ENCODE measurements at places on chromosomes 1 and 21.

DNA sequence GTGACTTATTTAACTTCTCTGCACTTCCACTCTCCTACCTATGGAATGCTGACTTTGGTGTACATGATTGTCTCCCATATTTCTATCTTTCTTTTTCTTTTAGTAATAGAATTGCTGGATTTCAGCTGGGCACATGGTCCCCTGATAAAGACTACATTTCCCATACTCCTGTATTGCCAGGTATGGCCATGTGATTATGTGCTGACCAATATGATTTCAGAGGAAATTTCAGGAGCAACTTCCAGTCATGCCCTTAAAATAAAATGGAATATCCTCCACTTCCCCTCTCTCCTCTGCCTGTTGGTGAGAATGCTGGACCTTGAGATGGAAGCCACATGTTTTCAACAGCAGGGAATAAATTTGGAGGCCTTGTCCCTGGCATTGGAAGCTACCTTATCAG lies 130.7 kb upstream of the IGSF21 start:
- DNase-seq: no peak

DNA sequence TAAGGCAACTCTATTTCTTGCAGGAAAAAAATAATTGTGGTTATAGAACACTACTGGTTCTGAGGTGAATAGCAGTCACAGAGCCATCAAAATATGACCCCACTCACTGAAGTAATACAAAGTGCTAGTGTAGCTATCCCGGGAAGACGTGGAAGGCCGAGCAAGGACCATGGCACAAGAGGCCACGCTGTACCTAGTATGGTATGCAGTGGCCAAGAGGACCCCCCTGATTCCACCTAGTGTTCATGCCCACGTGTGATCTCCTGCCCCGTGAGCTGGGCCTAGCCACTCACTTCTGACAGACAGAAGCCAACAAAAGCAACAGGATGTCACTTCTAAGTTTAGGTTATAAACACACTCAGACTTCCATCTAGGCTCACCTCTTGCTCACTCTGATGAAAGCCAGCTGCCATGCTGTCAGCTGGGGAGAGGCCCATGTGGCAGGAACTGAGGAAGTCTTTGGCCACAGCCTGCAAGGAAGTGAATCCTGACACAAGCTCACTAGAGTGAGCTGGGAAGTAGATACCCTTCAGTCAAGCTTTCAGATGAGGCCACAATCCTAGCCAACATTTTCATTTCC lies 21.7 kb upstream of the LSS start:
- DNase-seq: no peak

- DNase-seq: no peak
These were observed 61.5 kb downstream of the ABL2 start for GRCh38 chr1:179167955-179168354.

DNA sequence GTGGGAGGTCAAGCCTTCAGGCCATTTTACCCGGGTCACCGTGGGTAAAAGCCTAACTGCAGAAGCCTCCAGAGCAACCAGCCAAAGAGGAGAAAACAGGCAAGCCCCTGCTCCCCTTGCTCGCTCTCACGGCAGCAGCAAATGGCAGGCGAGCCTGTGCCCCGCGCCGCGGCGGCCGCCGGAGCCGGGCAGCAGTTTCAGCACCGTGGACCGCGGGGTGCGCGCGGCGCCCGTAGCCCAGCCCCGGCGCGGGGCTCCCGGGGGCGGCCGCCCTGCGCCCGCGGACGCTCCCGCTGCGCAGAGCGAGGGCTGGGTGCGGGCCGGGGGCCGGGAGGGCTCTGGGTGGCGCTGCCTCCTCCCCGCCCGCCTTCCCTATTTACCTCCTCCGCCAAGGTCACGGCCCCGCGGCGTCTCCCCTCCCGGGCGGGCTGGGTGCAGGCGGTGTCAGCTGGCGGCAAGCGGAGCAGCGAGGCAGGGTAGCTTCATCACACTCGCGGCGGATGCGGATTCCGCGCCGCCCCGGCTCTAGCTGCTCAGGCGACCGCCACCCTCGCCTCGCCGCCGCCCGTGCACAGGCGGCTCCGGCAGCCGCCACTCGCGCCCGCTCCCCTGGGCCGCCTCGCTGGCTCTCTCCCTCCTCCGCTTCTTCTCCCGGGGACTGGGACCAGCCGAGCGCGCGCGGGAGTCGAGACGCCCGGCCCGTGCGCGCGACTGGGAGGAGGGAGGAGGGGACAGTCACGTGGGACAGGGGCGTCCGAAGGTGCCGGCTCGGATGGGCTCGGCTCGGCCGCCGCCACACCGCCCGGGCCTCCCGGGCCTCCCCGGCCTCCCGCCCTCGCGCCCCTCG lies at the start of gene RGS7:
Gene RGS7, minus strand, starts transcription at position 687 of the 847 bp plus-strand sequence.
- peak; percentile 61 for DNase-seq

GRCh38 chr1:212121779-212122178 lies 86.2 kb downstream of the DTL start:
- DNase-seq: no peak

GRCh38 chr1:78833491-78833890 lies 173.0 kb downstream of the ADGRL4 start:
- no peak for DNase-seq

DNA sequence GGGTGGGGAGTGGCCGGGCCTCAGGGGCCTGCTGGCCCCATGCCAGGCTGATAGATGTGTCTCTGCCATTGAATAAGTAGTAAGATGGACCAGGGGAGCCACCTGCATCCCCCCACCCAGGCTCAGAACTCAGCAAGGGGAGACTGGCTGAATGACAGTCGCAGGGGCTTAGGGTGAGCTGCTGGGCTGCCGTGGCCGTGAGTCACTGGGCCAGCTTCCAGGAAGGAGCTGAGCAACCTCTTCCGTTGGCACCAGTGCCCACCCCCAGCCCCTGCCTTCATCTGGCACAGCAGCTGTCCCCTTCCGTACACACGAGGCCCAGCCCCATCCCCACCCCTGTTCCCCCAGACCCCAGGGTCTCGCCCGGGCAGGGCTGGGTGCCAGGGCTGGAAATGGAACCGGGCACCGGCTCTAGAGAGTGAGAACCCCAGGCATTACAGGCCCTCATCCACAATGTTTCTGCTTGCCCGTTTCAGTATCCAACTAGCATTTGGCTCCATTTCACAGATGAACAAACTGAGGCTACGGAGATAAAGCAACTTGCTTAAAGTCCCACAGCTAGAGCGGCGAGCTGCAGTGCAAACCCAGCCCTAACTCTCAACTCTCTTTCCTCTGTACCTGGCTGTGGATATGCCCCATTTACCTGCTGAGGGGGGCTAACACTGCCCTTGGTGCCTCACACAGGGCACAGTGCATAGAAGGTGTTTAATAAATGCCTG lies 10.2 kb downstream of the WNT4 start:
- no peak for DNase-seq

DNA sequence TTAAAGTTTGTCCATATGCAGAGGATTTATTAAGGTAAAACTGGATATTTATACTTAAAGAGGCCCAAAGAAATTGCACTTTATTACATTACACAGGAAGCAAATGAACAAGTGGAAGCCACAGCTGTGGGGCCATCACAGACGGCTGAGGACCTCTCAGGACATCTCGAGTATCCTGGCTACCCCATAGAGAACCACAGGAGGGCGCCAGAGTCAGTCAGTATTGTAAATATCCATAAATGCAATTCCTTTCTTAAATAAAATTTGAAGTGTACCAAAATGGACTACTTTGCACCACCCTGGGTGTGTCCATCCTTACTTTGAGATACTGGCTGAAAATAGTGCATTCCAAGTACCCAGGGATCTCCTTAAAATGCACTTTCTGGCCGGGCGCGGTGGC lies 257.2 kb downstream of the MRPL39 start:
- no peak for DNase-seq

DNA sequence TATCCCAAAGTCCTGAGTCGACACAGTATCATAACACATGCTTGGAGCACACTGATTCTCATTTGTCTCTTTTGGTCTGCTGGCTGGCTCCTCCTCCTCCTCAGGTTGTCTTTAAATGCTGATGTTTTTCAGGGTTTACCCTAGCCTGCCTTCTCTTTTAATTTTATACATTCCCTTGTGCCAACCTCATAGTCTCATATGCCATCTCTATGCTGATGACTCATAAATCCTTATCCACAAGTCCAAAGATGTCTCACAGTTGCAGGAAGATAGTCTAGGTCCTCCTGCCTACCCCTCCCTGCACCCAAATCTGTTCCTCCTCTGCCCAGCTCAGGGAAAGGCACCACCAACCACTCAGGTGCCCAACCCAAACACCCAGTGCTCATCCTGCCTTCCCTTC lies 108.3 kb downstream of the SIPA1L2 start:
- DNase-seq: no peak

GRCh38 chr1:202397256-202397655 lies 48.8 kb downstream of the PPP1R12B start:
- no peak for DNase-seq

- no peak for DNase-seq
These were observed 6.8 kb downstream of the CORT start for GRCh38 chr1:10456661-10457060.

DNA sequence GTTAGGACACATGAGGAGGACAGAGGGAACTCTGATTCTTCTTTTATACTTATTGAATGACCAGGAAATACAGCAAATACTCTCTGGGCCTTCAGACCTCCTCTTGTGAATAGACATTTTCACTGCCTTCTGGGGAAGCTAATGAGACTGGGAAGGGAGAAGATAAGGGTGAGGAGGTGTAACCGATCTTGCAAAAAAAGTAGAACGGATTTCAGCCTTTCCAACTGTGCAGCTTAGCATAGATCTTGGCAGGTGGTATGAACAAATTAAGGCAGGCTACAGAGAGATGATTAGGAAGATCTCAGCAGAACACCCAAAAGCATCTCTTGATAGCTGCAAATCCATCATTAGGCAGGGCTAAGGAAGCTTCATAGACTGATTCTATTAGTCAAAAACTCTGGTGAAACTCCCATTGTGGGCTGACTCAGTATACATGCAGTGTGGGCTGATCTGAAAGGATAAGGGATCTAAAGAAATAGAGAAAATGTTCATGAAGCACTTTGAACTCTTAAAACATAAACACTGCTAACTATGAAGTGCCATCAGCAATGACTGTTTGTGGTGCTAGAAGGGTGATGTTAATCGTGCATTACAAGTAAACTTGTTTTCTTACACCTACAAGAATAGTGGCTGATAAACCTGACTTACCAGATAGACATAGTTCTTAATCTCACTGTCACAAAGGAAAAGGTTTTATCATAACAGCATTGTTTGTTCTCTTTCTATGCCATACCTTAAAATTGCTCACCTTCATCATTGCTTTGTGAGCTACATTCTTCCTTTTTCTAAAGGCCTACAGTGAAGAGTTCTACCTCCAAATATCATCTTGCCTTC lies 85.5 kb upstream of the PALMD start:
- no peak for DNase-seq

- no peak for DNase-seq
These were observed 159.5 kb downstream of the GPATCH2 start for GRCh38 chr1:217471403-217471802.
